Thyroid gland (tissue), 4 donors: ENCODE measurements at places on chromosomes 2 and 18. TPM values are rescaled to one million over a fixed set of nuclear protein-coding genes. Genes with fewer than 3 reads are reported as not detected.

GRCh38 chr2:58644451-58644850 lies 403.3 kb upstream of the FANCL start:
- DNase-seq = no peak

DNA sequence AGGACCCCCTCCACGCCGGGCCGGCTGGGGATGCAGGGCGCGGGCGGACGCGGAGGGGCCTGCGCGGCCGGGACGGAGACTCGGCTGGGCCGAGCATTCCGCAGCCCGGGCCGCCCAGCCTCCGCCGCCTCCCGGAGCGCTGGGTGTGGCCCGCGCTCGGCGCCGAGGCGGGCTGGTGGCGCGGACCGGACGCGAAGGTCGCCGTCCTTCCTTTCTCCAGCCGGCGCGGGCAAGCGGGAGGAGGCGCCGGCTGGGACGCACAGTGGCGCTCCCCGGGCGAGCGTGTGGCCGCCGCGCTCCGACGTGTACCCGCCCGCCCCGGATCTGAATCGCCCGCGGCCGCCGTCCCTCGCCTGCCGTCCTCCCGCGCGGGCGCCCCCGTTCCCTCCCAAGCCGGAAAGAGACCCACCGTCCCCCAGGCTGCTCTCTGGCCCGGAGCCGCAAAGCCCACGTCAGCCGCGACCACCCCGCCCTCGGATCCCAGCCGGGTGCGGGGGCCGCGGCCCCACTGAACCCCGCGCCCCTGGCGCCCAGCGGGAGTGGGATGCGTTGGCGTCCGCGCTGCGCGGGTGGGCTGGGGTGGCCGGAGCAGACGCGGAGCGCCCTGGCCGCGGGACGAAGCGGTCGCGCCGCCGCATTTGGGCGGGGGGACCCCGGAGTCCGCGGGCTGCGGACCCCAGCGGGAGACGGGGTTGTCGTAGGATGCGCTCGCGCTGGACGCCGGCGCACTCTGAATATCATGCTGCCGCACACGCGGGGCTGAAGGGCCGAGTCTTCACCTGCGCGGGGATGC lies 634 bp downstream of the SPATS2L start:
- peak; percentile 57 for DNase-seq

SLC25A12 gene
- 61.4 TPM for total RNA-seq

DNA sequence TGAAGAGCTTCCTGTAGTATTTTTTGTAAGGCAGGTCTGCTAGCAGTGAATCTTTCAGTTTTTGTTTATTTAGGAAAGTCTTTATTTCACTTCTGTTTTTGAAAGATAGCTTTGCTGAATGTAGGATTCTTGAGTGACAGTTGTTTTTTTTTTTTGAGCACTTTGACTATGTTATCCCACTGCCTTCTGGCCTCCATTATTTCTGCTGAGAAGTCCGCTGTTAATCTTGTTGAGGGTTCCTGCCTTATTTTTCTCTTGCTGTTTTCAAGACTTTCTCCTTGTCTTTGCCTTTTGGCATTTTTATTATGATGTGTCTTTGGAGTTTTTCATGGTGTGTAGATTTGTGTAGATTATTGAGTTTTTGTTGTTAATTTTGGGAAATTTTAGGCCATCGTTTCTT lies 21.9 kb downstream of the RBFA start:
- DNase-seq = no peak

- DNase-seq = no peak
Observed at GRCh38 chr2:115160531-115161080, 718.2 kb downstream of the DPP10 start.
